T-cell (primary cell): ENCODE measurements at places on chromosomes 3 and 15.

DNA sequence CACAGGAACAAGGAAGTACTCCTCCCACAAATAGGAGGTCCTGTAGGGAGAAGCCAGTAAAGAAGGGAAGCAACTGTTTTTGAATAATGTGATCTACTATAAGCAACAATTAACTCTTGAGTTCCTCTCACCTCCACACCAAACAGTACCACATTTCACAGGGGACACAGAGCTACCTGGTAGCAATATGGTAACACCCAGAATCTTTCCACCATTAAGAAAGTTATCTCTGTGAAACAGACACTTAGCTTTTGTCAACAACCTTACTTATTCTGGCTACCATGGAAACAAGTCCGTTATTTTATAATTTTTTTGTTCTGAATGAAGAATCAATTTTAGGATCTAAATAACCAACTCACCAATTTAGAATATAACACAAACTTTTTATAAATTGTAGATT is 49.5 kb downstream of the TBL1XR1 start:
- DNase-seq: no peak

GRCh38 chr15:101063891-101064794 is 145.0 kb downstream of the LRRK1 start:
- no peak for DNase-seq

DNA sequence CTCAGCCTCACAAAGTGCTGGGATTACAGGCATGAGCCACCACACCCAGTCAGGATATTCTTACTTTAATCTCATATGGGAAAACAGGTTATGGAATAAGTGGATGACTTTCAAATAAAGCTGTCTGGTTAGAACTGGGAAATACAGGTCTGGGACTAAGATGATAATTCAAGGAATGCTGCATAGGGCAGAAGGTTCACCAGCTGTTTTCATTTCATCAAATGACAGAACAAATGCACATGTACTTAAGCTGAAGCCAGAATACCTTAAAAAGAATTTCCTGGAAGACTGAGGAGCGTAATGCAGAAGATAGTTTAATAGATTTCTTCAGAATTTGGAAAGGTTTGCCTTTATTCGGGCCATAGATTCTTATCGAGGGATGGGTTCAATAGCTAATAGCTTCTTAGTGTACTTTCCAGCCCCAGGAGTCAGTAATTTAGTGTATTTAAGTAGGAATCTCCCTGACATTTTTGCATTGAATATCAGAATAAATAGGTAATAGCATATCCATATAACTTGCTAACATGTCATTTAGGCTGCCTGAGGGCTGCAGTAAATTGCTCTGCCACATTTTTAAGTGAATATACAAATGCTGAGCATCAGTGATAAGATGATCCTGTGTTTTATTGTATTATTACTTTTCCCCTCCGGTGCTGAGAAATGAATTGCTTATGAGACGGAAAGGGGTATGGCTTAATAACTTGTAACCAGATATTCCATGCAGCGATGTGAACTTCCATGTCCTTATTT is 40.3 kb upstream of the ZNF770 start:
- DNase-seq: no peak

GRCh38 chr15:67181221-67181639 is 73.2 kb downstream of the AAGAB start:
- DNase-seq: no peak
